ENCODE measurements at places on chromosomes 1 and 21.

GRCh38 chr1:211630236-211631081 lies 45.0 kb downstream of the NEK2 start:
- no peak for DNase-seq

GRCh38 chr1:93900723-93901504 lies 8.3 kb downstream of the GCLM start:
- no peak for DNase-seq

DNA sequence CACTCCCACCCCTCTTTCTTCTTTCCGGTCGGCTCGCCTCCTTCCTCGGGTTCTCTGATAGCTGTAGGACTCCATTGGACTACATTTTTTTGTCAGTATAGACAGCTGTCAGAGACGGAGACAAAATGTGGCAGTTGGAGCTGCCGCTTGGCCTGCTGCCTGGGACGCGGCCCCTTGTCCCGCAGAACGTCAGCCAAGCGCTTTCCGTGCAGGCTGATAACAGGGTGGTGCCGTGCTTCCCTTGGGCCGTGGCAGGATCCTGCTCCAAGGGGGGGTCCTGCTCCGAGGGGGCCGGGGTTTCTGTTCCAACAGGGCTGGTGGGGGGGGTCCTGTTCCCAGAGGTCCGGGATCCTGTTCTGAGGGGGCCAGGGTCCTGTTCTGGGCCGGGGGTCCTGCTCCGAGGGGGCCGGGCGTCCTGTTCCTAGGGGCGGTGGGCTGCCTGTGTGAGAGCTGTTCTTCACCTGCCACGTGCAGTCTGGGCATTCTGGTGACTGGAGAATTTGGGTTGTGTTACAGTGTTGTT lies 4.9 kb downstream of the SKI start:
- no peak for DNase-seq

GRCh38 chr21:46054031-46054430 lies 43.9 kb upstream of the COL6A2 start:
- no peak for DNase-seq

- no peak for DNase-seq
Measured at GRCh38 chr1:36517011-36517771, 34.5 kb upstream of the CSF3R start.

GRCh38 chr1:158649052-158649451 lies 37.5 kb downstream of the SPTA1 start:
- DNase-seq: no peak

DNA sequence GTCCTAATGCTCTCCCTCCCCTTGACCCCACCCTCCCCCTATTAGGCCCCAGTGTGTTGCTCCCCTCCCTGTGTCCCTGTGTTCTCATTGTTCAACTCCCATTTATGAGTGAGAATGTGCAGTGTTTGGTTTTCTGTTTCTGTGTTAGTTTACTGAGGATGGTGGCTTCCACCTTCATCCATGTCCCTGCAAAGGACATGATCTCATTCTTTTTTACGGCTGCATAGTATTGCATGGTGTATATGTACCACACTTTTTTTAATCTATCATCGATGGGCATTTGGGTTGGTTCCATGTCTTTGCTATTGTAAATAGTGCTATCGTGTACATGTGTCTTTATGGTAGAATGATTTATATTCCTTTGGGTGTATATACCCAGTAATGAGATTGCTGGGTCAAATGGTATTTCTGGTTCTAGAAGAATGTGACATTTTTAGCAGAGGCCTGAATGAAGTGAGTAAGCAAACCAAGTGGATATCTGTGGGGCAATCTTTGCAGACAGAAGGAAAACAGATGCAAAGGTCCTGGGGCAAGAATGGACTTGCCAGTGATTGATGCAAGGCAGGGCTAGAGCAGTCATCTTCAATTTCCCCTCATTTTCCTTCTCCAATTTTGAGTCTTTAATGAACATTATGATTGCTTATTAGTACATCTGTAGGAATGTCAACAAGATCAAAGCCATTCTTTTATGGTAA lies 50.2 kb downstream of the UBE4B start:
- DNase-seq: no peak

DNA sequence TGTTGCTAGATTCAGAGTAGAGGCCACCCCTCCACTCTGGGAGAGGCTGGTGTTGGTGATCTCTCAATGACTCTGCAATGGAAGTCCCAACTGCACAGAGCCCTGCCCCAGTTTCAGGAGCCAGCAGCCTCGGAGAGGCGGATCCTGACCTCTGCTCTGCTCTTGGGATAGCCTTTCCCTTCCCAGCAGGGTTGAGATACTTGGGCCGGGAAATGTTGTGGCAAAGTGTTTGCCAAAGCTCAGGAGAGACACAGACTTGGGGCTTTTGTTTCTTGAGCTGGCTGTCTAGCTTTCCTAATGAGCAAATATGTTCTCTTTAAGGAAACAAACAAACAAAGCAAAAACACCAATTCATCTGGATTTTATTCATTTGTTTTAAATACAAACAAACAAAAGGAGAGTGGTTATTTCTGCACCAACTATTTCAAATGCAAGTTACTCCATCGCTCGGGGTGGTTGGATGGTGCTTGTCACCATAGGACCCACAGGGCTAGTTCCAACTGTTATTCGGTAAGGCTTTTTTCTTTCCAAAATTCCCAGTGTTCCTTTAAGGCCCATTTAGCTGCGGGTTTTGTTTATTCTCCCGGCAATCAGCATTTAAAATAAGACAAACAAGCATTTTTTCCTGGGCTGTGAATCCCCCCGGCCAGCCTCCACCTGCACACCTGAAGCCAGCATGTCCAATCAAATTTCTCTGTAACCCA lies 193.9 kb upstream of the LMO4 start:
- DNase-seq: no peak

DNA sequence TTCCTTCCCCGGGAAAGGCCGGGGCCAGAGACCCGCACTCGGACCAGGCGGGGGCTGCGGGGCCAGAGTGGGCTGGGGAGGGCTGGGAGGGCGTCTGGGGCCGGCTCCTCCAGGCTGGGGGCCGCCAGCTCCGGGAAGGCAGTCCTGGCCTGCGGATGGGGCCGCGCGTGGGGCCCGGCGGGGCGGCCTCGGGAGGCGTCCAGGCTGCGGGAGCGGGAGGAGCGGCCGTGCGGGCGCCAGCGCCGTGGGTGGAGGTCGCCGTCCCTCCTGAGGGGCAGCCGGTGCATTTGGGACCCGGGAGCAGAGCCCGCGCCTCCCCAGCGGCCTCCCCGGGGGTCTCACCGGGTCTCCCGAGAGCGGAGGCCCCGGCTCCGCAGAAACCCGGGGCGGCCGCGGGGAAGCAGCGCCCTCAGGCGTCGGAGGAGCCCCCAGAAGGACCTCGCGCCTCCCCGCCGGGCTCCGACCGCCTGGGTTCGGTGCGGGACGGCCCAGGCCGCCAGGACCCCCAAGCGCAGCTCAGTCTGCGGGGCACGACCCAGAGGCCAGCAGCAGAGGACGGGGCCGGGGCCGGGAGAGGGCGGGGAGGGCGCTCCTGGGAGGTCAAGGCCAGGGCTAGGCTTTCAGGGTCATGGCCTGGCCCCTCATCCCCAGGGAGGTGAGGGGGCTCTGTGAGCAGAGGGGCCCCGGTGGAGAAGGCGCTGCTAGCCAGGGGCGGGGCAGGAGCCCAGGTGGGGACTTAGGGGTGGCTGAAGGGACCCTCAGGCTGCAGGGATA lies 7.2 kb upstream of the SLX9 start:
- DNase-seq: no peak

DNA sequence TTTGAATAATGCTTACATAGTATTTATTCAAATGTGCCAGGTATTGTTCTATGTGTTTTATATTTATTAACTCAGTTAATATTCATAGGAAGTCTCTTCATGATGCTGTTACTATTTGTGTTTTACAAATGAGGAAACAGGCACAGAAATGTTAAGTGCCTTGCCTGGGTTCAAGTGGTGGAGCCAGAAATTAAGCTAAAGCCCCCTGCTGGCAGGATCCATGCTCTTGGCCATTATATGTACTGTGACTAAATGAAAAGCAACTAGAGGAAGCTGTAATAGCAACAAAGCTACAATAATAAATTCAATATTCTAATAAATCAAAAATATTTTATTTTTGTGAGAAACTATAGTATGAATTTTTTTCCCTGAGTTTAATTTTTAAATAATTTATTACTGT lies 30.0 kb downstream of the IARS2 start:
- DNase-seq: no peak

DNA sequence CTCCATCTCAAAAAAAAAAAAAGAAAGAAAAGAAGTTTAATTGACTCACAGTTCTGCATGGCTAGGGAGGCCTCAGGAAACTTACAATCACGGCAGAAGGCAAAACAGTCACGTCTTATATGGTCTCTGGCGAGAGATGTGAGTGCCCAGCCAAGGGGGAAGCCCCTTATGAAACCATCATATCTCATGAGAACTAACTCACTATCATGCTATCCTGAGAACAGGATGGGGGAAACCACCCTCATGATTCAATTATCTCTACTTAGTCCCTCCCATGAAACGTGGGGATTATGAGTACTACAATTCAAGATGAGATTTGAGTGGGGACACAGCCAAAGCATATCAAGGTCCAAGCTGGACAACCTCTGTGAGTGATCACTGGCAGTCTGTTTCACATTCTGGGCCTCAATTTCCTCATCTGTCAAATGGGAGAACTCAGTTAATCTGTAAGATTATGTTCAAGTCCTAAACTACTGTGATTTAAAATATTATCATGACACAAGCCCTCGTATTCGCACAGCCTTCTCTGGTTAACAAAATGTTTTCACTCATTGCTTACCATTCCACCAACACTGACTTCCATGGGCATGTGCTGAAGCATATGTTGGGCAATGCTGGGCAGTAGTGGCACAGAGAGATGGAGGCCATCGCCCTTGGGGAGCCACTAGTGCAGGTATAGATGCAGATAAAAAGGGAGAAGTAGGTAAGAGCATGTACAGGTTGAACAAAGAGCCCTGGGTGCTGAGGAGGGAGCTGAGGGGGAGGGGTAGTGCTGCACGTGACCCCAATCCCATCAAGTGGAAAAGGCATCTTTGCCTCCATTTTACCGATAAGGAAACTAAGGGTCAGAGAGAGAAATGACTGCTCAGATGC lies 46.2 kb upstream of the SLC2A1 start:
- no peak for DNase-seq

DNA sequence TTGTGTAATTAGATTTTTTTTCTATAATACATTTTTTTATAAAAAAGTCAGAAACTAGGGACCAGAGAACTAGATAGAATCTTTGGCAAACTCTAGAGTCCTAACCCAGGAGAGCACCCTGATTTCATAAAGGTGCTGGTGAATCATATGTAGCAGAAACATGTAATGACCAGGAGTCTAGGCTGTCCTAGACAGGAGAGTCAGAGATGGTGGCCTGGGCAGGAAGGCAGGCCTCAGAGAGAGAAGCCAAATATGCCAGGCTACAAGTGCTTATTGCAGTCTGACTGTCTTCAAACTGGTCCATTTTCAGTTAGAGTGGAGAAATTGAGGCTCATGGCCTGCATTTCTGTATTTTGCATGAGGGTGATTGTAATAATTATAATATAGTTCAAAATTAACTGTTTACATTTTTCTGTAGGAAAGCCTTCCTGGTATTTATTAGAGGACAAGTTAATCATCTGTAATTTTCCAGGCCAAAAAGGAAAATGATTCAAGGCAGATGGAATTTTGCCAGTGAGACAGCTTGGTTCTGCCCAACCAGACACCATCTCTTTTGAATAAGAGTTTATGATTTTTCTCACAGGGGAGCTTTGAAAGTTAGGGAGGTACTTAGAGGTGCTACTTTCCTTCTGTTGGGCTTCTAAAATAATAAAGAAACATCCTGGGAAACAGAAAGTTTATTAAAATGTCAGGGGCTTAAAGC lies 129.8 kb downstream of the S1PR1 start:
- peak; percentile 27 for DNase-seq

DNA sequence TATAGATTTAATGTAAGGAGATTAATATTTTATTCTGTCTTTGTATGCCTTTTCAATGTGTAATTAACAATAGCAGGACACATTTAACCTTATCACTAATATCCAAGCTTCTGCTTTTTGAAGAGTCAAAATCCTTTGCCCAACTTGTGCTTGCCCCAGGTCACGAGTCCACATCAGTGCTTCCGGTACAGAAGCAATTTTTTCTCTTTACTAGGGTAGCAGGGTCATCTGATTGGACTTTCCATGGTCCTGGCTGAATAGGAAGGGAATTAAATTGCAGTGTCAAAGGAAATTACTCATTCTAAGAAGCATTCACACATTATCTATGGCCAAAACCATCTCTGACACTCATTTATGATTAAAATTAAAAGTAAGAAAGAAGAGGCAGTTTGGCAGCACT lies 460.5 kb upstream of the ADGRL2 start:
- DNase-seq: no peak

DNA sequence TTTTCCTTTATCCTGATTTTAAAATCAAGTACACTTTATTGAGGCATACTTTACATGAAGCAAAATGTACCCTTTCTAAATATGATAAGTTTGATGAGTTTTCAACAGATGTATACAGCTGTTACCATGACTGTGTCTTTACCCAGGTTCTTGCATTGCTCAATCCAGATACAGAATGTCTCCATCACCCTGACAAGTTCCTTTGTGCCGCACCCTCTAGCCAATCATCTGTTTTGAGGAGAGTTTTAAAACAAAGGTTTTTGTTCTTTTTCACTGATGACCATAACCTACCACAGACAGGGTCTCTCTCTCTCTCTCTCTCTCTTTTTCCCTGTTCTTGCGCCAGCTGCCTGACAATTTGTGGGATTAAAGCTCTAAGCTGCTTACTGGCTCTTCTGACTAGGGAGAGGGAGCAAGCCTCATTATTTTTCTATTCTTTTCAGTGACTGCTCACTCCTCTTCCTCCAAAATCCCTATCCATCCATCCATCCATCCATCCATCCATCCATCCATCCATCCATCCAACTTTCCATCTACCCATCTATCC lies 1.2 kb upstream of the KCNE1 start:
- no peak for DNase-seq

- DNase-seq: no peak
Measured at GRCh38 chr1:200640963-200641401, 20.4 kb upstream of the KIF14 start.

DNA sequence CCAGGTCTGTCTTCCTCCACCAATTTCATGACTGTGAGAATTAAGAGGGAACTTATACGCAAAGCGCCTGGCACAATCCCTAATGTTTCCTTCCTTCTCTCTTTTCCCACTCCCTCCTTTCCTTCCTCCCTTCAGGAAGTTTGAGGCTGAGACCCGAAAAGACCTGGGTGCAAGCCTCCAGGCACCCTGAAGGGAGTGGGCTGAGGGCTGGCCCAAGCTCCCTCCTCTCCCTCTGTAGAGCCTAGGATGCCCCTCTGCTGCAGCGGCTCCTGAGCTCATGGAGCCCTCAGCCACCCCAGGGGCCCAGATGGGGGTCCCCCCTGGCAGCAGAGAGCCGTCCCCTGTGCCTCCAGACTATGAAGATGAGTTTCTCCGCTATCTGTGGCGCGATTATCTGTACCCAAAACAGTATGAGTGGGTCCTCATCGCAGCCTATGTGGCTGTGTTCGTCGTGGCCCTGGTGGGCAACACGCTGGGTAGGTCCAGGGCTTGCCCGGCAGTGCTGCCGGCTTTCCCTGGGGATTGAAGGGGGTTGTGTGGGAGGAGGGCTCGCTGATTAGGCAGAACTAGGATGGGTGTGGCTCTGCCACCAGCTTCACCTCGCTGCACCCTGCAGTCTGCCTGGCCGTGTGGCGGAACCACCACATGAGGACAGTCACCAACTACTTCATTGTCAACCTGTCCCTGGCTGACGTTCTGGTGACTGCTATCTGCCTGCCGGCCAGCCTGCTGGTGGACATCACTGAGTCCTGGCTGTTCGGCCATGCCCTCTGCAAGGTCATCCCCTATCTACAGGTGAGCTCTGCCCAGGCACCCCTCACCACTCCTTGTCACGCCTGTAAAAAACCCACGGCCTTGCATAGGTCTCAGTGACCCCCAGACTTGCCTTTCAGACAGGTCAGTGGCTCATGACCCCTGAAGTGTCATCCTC lies 1.7 kb downstream of the HCRTR1 start:
- no peak for DNase-seq

All from non-pigmented ciliary epithelial cell (primary cell).